NCI-H2081 treated with DMSO at 0.1 percent for 48 hours (cell line): ENCODE measurements at places on chromosomes 5 and 9.

DNA sequence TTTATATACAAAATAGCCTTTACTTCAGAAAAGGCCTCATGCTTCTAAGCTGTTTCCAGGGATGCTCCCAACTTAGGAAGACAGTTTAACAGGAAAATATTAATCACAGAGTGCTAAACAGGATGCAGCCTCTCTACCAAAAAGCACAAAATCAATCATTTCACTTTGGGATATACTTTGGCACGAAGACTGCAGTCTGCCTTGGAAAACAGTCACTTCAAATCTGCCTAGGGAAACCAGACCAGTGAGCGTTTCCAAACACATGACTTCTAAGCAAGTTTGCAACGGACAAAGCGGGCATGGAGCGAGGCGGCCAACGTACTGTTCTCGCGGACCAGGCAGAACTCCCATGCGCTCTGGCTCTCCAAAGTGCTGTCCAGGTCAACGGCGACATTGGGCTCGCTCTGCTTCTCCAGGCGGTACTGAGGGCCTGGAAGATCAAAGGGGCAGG lies 201.0 kb downstream of the MAPKAP1 start:
- DNase-seq, result no peak

- DNase-seq, result no peak
Measured at GRCh38 chr9:20564650-20565049, 57.6 kb downstream of the MLLT3 start.

DNA sequence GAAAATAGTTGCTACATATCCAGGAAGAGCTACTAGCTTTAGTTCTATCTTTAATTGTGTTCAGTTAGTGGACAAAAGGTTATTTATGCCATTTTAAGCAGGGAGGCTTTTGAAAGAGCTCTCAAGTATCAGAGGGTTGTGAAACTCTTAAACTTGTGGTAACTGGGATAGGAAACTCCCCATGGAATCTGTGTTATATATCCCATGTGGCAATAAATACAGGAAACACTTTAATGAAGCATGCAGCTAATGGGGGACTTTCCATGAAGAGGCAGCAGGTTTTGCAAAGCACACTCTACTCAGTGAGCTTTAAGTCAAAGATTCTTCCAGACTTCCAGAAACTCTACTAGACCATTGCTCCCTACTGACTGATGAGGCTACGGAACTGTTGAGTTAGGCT lies 805.0 kb upstream of the C9orf72 start:
- no peak for DNase-seq

DNA sequence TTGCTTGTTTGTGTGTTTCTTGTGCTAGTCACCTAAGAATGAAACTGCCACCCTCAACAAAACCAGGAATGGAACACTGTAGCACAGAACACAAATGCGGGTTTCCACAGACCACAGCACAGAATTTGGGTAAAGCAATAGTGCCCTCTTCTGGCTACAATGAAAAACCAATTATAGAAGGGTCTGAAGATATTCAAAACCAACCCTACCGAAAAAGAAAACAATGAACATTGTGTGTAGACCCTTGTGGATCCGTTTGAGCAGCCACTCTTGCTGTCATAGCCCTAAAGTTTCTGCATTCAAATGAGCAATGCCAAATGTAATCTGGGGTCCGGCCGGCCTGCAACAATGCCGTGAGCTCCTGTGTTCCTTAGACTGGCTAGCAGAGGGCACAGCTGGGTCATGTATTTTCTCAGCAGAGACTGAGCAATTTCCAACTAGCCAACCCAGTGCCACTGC lies 8.3 kb upstream of the ENC1 start:
- DNase-seq, result no peak

DNA sequence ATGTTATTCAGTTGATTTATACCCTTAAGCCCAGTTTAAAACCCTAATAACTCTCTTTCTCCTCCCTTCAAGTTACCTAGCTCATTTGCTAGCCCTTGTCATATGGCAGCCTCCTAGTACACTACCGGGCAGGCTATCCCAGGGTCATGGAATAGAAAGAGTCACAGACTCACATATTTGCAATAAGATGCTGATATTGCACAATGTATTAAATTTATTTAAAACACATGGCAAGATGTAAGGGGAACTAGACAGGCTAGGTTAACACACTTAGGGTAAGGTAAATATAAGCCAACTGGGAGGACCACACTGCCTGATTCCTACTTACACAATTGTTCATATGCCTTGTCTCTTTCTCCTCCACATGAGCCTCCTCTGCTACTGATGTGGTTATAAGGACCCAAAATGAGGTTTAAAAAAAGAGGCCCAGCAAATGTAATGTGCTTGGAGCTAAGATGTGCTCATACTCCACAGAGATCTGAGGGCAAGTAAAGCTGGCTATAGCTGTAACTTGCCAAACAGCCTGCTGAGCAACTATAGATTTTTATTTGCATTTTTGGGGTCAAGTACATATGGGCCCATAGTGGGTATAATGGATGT lies 130.0 kb downstream of the ENC1 start:
- no peak for DNase-seq

- no peak for DNase-seq
Measured at GRCh38 chr9:68721666-68722330, 16.8 kb downstream of the PIP5K1B start.

DNA sequence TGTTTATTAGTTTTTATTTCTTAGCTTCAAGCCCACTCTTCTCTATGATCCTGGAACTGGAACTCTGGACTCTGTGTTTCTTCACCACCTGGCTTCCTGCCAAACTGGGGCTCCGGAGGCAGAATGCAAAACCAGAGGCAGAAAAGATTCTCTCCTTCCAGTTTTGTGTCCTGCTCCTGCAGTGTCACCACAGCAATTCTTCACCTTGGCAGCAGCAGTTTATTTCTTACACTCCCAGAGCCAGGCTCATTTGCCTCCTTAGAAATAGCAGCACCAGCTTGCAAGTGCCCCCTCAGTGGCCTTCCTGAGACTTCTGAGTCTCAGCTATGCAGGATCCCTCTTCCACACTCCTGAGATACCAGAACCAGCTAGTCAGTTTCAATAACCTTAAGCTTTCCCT lies 26.7 kb upstream of the CAMK4 start:
- DNase-seq, result no peak

DNA sequence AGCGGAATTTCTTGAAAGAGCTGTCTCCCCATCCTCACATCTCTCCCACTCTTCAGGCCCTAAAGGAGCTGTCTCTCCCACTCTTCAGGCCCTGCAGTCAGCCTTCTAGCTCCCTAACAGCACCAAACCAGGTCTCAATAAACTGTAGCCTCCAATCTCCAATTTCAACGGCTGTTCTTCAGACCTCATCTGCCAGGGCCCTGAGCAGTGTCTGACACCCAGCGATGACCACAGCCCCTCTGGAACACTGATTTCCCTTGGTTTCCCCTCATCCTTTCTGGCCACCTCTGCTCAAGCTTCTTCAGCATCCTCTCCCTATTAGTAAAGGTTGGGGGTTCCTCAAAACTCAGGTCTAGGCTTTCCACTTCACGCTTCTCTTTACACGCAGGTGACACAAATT lies 1.6 kb upstream of the P4HA2 start:
- no peak for DNase-seq

DNA sequence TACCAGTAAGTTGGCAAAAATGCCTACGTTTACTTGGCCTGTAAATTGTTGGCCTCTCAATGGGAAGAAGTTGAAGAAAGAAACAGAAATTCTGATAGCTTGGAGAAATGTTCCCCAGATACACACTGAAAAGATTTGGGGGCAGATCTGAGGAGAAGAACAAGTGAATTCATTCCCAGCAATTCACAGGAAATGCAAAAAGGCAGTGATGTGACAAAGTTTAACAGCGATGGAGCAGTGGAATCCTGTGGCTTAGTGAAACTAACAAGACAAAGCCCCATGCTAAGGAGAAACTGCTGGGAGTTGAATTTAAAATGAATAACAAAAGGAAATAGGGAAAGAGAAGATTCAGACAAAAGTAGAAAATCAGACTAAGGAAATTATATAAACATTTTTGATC lies 213.2 kb upstream of the EDIL3 start:
- no peak for DNase-seq

DNA sequence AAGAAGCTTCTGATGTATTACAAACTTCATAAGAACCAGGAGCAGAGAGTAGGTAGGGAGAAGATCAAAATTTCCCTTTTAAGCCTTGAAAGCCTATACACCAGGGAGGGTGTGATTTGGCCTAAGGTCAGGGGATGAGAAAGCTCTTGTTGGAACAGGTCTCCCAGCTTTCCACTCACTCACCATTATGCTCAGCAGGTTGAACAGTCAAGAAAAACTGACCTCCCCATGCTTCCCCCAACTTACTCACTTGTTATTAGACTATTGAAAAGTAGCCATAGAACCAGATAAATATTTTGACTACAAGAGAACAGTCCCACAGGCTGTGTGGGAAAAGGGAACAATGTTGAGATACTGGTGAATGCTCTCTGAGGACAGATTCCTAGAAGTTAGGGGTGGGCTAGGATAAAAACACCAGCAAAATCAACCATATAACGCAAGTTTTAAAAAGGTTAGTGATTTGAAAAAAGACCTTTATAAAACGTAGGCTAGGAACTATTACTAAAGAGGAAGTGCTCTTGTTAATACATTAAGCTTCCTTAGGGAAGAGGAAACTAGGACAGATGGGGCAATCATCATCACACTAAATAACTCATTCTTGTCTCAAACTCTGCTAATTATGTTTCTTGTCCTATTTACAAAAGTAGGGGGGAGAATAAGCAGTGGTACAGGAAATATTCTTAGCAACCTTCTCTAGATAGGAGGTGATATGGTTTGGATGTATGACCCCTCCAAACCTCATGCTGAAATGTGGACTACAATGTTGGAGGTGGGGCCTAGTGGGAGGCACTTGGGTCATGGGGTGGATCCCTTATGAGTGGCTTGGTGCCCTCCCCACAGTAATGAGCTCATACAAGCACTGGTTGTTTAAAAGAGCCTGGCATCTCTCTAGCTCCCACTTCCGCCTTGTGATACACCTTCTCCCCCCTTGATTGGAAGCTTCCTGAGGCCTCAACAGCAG lies 31.0 kb downstream of the PCDHGC5 start:
- no peak for DNase-seq

GRCh38 chr9:105154723-105155191 lies 89.7 kb upstream of the SLC44A1 start:
- no peak for DNase-seq

- no peak for DNase-seq
Measured at GRCh38 chr9:136308006-136308701, 4.3 kb upstream of the CCDC187 start.

GRCh38 chr9:89536145-89536574 lies 38.2 kb upstream of the SEMA4D start:
- DNase-seq, result no peak
